ENCODE measurements at places on chromosomes 2 and 18. TPM values are rescaled to one million over a fixed set of nuclear protein-coding genes. Genes with fewer than 3 reads are reported as not detected.

Gene COL4A4
- total RNA-seq: 0.30 TPM

Gene OTOS
- total RNA-seq: not detected

Gene DES
- total RNA-seq: 318 TPM

Gene COL3A1
- 14,030 TPM for total RNA-seq

Gene EN1
- total RNA-seq: 12.0 TPM

Gene FAP
- total RNA-seq: 64.6 TPM

Gene DLX1
- 1.4 TPM for total RNA-seq

Gene HAAO
- total RNA-seq: 7.0 TPM

Gene CNDP1
- 0.10 TPM for total RNA-seq

Gene ACVR1C
- total RNA-seq: 3.6 TPM

Gene GEN1
- total RNA-seq: 7.0 TPM

Gene MERTK
- 9.5 TPM for total RNA-seq

Gene CYP27C1
- 4.3 TPM for total RNA-seq

Gene GYPC
- 102 TPM for total RNA-seq

Gene ANKRD62
- total RNA-seq: not detected

Gene VWC2L
- not detected for total RNA-seq

Gene REEP1
- total RNA-seq: 3.9 TPM

Gene TAF4B
- total RNA-seq: 7.2 TPM

Gene CRYBA2
- total RNA-seq: not detected

Gene MRPL19
- total RNA-seq: 35.0 TPM

Gene HOXD13
- total RNA-seq: not detected

Gene RETREG2
- 31.2 TPM for total RNA-seq

Gene STON1
- total RNA-seq: 15.7 TPM

Gene TMEM87B
- total RNA-seq: 22.2 TPM

Gene GKN1
- not detected for total RNA-seq

Gene METTL4
- 11.3 TPM for total RNA-seq

Gene ANKRD30B
- total RNA-seq: 0.20 TPM

Gene LRATD1
- total RNA-seq: 27.8 TPM

Gene NYAP2
- total RNA-seq: 0.30 TPM

Gene TRIM43B
- not detected for total RNA-seq

All from skin of body (tissue), 3 donors.